ENCODE measurements at places on chromosomes 2 and 18. TPM values are rescaled to one million over a fixed set of nuclear protein-coding genes. Genes with fewer than 3 reads are reported as not detected.

- DNase-seq = no peak
These were observed 159.9 kb downstream of the ACTR3 start for GRCh38 chr2:114049826-114050225.

- DNase-seq = no peak
These were observed 5.5 kb downstream of the FZD5 start for GRCh38 chr2:207764096-207764630.

- no peak for DNase-seq
These were observed 100.9 kb downstream of the AQP4 start for GRCh38 chr18:26764586-26764985.

DNA sequence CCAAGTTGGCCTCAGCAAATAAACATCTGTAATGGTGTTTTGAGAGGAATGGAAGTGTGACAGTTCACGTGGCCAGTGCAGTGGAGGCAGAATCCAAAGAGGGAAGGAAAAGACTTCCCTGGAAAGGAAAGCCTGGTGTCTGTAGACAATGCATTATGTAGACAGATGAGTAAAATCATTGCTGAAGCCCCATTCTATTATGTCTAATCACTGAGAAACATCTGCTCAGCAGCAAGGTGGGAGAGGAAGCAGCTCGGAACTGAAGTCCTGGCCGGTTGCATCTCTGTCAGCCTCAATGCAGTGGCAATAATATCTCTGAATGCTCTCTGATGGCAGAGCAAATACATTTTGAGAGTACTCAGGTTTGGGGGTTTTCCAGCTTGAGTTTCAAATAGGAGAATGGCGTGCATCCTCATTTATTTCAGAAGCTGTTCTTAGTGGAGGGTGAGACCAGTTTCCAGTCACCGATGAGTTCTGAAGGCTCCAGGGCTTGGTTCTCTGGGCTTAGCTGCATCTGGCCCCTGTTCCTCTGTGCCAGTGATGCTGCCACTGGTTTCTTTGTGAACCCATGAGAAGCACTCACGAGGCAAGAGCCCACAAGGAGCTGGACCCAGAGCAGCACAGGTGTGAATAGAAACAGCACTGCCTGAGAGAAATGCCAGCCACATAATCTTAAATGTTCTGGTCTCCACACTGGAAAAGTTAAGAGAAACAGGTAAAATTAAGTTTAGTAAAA, 63.3 kb downstream of the RPIA start:
- DNase-seq = no peak

GRCh38 chr2:96838345-96839292, 5.2 kb downstream of the ANKRD23 start:
- no peak for DNase-seq

EHBP1 gene
- 19.9 TPM for total RNA-seq

Data from ascending aorta (tissue), 2 donors.